Stomach (tissue), 19 donors: ENCODE measurements at places on chromosomes 1 and 21. TPM values are rescaled to one million over a fixed set of nuclear protein-coding genes. Genes with fewer than 3 reads are reported as not detected.

DNA sequence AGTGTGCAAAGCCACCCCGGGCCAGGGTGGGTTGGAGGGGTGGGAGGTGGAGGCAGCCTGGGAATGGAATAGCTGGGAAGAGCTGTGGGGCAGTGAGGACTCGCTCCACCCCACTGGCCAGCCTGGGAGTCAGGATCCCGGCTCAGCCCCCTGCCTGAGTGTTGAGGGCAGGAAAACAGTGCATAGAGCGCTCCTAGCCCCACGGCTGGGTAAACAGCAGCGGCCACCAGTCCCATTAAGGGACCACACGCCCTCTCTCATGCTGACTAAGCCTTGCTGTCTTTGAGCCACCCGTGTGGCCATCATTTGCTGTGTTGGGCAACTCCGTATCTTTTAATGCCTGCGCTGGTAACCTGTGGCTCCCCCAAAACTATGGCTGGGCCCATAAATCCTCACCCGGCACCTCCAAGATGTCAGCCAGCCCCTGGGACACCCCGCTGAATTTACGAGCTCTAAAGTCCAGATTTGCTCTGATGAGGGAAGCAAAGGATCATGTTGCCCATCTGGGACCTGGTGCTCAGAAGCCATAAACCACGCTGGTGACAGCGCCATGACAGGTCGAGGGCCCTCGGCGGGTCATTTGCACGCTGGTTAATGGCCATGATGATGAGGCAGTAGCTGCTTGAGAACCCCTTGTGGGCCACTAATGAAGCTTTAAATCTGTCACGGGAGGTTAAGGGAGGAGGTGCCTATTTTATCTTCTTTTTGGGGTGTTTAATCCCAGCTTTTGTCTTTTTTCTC, 34.9 kb downstream of the SYF2 start:
- no peak for DNase-seq

DNA sequence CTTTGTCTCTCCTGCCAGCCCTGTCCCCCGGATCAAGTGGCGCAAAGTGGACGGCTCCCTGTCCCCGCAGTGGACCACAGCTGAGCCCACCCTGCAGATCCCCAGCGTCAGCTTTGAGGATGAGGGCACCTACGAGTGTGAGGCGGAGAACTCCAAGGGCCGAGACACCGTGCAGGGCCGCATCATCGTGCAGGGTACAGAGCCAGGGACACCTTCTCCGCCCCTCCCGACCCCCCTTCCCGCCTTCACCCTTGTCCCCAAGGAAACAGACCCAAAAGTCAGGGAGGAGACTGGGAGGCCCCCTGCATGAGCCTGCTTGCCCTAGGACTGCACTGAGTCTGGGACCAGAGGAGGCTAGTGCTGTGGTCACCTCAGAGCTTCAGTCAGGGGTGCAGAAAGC, 18.2 kb downstream of the CNTN2 start:
- DNase-seq, result no peak

DNA sequence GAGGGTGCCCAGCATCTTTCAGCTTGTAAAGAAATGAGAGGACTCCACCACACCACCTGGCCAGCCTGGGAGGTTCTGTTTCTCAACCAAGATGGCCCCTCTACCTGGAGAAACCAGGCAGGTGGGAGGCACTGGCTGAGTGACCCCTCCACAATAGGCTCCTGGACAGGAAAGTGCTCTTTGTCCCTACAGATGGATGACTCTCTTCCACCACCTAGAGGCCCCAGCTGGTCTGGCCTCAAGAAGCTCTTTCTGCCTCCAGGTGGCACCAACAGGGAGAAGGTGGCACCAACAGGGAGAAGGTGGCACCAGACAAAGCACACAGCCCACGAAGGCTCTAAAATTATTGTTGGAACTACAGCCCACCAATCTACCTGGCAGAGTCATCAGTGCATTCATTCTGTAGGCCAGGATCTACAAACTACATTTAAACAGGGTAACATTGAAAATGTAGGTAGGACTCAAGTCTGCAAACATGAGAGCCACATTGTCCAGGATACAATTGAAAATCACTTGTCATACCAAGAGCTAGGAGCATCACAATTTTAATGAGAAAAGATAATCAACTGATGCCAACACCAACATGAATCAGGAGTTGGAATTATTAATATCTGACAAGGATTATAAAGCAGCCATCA, 14.4 kb downstream of the TMPRSS3 start:
- peak; percentile 65 for DNase-seq

GRCh38 chr1:10286244-10286643, 75.9 kb downstream of the KIF1B start:
- peak; percentile 17 for DNase-seq

The ARTN gene
- 1.2 TPM for total RNA-seq

The CASQ2 gene
- 7.0 TPM for total RNA-seq

The FCGR3B gene
- total RNA-seq, result not detected
